Fibroblast of upper back skin (primary cell): ENCODE measurements at places on chromosomes 16 and 17.

- DNase-seq: no peak
Observed at GRCh38 chr17:57639381-57639780, 105.7 kb downstream of the CCDC182 start.

DNA sequence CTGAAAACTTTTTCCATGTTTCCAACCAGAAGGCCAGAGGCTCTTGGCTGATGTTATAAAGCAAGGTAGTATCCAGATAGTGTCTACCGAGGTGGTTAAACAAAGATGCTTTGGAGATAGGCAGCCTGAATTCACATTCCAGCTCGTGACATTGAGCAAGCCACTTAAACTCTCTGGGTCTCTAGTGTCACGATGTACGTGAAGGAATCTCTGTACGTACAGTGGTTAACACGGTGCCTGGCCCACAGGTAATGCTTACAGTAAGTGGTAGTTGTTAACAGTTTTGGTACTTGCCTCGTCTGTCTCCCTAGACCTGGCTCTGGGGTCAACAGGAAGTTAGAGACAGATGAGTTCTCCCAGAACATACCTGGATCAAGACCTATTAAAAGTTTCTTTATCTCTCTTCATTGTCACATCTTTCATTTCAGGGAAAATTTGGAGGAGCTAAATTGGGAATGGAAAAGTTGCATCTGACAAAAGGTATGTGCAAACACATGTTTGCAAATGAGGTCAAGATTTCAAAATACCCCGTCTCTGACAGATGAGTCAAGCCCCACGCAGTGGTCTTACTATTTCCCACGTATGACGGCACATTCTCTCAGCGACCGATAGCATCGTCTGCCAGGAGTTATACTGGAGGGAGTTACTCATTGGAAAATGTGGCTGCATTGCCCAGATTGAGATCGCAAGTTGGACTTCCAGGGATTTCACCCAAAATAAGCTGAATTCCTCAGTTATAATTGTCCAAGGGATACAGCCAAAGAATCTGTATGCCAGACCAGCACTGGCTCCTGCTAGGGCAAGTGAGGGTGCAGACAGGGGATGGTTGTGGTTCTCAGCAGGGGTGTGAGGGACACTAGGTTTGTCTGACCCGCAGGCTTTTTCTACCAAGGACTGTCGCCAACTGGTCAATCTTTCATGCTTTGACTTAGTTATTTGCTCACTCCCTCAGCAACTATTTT is 18.9 kb upstream of the MYH10 start:
- peak; percentile 97 for DNase-seq

GRCh38 chr16:81894592-81894991 is 115.5 kb downstream of the PLCG2 start:
- DNase-seq: no peak

GRCh38 chr17:7246779-7247178 is 4.5 kb upstream of the GABARAP start:
- no peak for DNase-seq

DNA sequence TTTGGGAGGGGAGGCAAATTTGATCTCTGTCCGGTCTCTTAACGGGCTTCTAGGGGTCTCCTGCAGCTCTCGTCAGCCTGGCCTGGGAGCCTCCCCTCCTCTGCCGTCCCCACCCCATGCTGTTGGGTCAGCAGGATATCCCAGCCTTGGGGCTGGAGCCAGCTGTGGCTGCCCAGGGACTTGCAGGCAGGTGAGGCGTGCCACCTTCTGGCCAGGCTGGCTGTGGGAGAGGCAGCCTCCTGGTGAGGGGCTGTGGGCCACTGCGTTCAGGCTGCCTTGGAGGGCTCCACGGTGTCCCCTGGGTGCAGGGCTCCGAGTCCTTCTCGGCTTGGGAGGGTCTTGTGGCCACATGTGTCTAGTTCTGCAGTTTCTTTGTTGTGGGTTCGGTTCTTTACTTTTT is 34.6 kb downstream of the TBCD start:
- no peak for DNase-seq

GRCh38 chr17:60060474-60060873 is 18.2 kb downstream of the HEATR6 start:
- DNase-seq: peak; percentile 28

GRCh38 chr17:78585006-78585630 is 7.9 kb upstream of the DNAH17 start:
- no peak for DNase-seq
